Urinary bladder (tissue), 4 donors: ENCODE measurements at places on chromosomes 7 and 10. TPM values are rescaled to one million over a fixed set of nuclear protein-coding genes. Genes with fewer than 3 reads are reported as not detected.
A peak's percentile ranks its signal among the peaks of the same experiment; 100 is the strongest.

GRCh38 chr7:37362802-37363201 lies 85.9 kb downstream of the ELMO1 start:
- DNase-seq, result no peak

DNA sequence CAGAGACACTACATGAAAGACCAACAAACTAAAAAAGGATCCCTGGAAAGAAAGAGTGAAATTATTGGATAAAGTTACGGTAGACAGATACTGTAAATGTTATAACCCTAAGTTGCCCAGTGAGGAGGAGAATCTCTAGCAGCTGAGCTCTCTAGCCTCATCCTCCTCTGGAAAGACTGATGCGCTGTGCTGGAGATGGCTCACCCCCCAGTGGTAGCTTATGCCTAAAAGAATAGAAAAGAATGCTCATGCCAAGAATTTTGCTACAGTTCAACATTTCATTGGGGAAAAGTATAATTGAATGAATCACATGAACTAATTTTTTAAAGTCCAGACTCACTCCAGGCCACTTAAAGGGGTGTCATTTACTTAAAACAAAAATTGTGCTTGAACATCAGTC lies 50.8 kb upstream of the RNF32 start:
- no peak for DNase-seq

The AKR1D1 gene
- total RNA-seq, result not detected

DNA sequence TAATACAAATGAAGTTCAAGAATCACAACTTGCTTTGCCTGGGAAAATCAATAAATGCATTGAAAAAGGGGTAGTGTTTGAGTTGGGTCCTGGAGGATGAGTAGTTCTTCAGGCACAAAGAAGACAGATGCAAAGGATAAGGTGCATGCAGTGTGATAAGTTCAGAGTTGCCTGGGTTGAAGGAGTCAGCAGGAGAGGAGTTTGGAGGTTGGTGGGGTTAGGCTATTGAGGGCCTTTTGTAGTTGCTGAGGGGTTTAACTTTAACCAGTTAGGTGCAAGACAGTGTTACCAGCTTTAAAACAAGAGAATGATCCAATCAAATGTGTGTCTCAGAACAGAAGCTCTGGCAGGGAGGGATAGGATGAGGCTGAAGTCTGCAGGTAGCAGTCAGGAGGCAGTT lies 44.3 kb upstream of the GLCCI1 start:
- DNase-seq, result no peak

The GRID1 gene
- total RNA-seq, result 3.9 TPM

- no peak for DNase-seq
These were observed 4.4 kb upstream of the VSTM4 start for GRCh38 chr10:49119746-49120145.

The PNLIPRP3 gene
- not detected for total RNA-seq

DNA sequence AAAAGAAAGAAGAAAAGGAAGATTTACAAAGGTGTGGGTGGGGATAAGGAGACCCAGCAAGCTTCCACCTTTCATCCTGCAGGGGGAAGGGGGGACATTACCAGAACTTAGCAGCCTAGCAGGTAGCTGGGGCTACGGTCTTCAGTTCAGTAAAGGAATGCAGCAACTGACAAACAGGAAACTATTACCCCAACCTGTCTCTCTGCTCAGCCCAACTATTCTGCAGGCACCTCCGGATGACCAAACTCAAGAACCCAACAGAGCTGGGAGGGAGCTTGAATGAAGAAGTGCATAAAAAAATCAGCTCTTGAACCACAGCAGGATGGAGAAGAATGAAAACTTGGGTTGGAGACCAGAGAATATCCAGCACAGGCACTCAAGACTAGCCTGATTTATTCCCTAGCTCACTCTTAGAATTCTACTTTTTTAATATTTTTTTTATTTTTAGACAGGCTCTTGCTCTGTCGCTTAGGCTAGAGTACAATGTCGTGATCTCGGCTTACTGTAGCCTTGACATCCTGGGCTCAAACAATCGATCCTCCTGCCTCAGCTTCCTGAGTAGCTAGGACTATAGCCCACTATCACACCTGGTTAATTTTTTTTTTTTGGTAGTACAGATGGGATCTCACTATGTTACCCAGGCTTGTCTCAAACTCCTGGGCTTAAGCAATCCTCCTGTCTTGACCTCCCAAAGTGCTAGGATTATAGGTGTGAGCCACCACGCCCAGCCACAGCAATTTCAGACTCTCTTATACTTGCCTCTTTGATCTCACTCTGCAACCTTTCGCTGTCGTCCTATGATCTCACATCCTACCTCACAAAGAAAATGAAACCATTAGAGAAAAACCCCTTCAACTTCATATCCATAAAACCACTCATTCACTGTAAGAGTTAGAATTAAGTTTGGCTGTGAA lies 18.5 kb upstream of the C10orf67 start:
- no peak for DNase-seq

GRCh38 chr7:149469806-149470205 lies 8.9 kb upstream of the ZNF777 start:
- DNase-seq, result no peak

DNA sequence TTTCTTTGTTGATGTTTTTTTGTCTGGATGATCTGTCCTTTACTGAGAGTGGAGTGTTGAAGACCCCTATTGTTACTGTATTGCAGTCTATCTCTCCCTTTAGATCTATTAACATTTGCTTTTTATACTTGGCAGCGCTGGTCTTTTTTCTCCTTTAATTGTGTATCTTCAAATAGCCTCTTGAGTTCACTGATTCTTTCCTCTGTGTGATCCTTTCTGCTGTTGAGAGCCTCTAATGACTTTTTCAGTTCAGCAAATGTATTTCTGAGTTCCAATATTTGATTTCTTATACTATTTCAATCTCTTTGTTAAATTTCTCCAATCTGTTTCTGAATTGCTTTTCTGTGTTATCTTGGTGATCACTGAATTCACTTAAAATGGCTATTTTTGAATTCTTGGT lies 15.4 kb downstream of the R3HCC1L start:
- no peak for DNase-seq

The ASIC3 gene
- 1.1 TPM for total RNA-seq

GRCh38 chr10:101550965-101551364 lies 37.1 kb downstream of the POLL start:
- no peak for DNase-seq

DNA sequence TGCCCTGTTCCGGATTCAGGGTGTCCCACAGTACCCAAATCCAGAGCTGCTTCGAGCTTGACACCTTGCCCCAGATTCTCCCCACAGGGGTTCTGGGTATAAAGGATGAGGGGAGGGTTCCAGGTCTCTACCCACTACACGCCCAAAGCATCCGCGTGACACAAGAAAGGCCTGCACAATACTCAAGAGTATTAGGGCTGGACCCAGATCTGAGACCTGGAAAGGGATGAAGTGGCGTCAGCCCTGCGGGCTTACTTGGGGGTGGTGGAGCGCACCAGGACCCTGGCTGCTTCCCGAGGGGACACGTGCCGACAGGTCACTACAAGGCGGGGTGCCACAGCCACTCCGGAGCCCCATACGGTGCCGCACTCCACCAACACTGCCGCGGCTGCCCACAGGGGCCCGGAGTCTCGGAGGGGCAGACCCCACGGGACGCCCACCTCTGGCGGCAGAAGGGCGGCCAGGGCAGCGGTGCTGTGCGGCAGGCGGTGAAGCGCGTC lies 1.3 kb downstream of the TYSND1 start:
- DNase-seq, result no peak

The CRYGN gene
- 0.16 TPM for total RNA-seq

DNA sequence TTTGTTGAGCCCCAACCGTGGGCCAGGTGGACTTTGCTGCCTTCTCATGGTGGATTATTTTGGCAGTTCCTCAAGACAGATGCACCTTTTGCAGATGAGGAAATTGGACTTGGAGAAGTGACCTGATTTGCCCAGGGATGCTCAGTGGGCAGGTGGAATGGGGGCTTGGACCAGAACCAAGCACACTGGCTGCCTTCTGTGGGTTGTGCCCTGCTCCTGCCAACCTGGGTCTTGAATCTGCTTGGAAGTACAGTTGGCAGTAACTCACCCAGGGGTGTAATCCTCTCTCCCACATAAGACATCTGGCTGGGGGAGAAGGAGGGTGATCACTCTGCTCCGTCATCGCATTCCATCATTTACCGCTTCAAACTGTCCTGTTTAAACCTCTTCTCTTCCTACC lies 110.5 kb upstream of the GPR26 start:
- no peak for DNase-seq

The TMEM273 gene
- 14.4 TPM for total RNA-seq

DNA sequence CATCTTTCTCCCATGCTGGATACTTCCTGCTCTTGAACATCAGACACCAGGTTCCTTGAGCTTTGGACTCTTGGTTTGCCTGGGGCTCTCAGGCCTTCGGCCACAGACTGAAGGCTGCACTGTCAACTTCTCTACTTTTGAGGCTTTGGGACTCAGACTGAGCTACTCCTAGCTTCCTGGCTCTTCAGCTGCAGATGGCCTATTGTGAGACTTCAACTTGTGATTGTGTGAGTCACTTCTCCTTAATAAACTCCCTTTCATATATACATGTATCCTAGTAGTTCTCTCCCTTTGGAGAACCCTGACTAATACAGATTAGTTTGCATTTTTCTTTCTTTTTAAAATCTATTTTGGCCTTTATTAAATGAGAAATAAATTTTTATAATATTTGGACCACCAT lies 276.2 kb upstream of the SEMA3C start:
- no peak for DNase-seq

The SLC29A3 gene
- 4.8 TPM for total RNA-seq

DNA sequence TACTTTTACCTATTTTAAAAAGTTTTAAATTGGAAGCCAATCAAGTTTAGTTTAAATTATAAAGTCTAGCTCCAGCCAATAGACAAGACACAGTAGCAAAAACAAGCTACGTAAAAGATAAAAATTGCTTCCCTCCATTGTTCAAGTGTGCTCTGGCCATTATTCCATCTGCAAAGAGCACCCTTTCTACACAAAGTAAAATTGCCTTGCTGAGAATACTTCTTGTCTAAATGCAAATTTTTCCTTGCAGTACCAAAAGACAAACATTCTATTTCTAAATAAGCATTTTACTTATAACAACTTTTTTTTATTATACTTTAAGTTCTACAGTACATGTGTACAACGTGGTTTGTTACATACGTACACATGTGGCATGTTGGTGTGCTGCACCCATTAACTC lies 75.9 kb upstream of the ZNF746 start:
- DNase-seq, result no peak

GRCh38 chr7:25788961-25789620 lies 362.9 kb upstream of the NFE2L3 start:
- DNase-seq, result no peak

DNA sequence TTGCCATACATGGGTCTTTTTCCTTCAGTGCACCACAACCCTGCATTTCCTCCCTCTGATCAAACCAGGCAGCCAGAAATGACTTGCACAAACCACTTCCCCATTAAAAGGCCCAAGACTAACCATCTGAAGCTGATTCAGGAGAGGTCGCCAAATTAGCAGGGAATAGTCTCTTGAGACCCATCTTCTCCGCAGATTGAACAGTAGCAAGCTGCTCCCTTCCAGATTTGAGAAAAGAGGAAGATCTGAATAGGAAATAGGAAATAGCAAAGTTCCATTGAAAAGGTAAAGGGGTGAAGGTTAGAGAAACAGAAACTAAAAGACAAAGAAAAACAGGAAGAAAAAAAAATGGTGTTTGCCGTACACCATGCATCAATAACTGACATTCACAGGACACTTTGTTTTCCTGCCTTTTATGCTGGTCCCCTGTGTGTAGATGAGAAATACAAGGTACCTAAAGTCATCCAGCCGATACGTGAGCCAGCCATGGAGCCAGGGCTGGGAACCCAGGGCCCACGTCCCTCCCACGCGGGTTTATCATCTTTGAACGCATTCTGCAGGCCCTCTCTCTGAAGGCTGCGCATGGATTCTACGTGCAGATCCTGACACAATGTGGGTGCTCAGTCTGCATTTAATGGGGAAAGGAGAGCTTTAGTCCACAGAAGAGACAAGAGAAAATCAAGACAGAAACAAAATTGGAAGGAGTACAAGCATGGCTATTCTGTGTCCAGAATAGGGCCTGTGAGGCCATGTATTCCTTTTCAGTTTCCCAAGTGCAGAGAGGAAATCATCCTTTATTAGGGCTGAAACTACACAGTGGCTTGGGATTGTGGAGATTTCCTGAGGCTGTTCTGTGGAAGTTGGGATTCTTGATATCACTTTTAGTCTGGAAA lies 268.4 kb upstream of the NPVF start:
- no peak for DNase-seq

The SPDYE16 gene
- total RNA-seq, result not detected

GRCh38 chr10:36683421-36683820 lies 442.0 kb upstream of the ANKRD30A start:
- DNase-seq, result no peak

GRCh38 chr7:25846722-25847121 lies 305.3 kb upstream of the NFE2L3 start:
- no peak for DNase-seq

GRCh38 chr7:28211006-28211405 lies 30.4 kb upstream of the JAZF1 start:
- DNase-seq, result no peak

- peak; percentile 37 for DNase-seq
These were observed 3.2 kb downstream of the UBE2H start for GRCh38 chr7:129949292-129950133.

DNA sequence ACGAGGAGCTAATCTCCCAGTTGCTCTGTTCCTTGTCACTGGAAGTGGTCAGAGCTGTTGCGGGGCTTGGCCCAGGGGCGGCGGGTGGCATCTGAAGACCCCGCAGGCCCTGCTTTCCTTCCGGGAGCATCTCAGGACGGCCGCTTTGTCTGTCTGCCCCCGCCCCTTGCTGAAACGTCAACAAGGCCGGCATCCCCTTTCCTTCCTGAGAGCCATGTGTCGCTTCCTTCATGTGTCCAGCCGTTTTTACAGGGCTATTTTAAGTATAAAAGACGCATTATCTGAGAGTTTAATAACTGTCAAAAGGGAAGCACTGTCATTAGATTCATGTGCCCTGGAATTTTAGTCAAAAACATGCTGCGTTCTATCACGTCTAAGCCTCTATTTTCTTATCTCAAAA lies 110.4 kb downstream of the CUX1 start:
- no peak for DNase-seq

DNA sequence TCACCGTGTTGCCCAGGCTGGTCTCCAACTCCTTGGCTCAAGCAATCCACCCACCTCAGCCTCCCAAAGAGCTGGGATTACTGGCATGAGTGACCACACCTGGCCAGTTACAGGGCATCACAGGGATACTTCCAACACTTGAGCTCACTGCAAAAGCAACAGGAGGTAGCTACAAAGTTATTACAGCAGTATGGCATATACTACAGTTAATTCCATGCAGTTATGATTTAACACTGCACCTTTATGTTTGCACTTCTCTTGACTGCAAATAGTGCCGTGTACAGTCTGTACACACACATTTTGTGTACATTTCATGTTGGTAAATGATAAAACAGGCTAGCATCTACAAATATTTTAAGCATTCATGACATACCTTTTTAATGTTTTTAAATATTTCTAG lies 21.3 kb downstream of the SRPK2 start:
- DNase-seq, result no peak

DNA sequence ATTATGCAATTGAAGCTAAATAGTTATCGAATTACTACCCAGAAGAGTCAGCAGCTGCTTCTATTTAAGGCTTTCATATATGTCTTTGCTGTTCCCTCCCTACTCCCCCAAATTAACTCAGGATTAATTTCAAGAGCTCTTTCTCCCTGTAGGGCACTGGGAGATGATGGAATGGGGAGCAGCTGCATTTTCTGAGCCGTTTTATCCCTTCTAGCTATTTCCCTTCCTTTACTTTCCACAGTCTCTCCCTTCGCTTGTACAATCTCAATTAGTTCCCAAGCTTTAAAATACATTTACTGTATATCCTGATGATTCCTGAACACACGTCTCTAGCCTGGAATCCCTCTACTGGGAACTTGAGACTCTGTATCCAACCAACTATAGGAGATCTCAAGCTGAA lies 19.8 kb upstream of the TSPAN12 start:
- DNase-seq, result no peak
